ENCODE measurements at places on chromosomes 13 and 19.

DNA sequence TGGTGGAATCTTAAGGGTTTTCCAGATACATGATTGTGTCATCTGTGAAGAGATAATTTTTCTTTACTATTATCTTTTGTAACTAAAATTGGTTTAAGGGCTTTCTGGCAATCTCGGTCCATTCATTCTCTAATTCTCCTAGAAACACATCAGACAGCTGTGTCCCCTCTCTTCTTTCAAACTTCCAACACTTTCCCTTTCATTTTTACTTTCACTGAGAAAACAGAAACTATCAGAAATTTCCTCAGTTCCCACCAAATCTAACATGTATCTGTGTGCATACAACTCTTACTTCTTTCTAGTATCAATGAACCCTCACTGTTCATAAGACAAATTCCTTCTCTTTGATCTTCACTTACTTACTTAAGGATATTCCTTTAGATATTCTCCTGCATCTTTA lies 40.2 kb downstream of the KCNRG start:
- no peak for DNase-seq

DNA sequence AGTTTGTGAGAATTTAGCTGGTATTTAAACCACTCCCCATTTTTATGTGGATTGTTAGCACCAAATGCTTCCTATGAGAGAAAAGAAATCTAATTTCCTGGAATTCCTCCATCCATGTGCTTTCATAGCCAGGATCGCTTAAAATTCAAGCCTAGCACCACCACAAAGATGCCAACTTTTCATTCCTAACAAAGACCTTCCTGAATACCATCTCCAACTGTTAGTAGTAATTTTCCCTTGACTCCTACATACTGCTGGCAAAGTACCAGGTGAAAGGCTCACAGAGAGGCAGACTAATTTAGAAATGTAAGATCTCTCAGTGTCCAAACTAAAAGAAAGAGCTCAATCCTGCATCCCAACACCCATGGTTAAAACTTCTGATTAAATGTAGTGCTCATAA lies 386.3 kb downstream of the KCTD12 start:
- DNase-seq: no peak

- DNase-seq: no peak
These were observed 4.1 kb downstream of the UBXN6 start for GRCh38 chr19:4453232-4454179.

DNA sequence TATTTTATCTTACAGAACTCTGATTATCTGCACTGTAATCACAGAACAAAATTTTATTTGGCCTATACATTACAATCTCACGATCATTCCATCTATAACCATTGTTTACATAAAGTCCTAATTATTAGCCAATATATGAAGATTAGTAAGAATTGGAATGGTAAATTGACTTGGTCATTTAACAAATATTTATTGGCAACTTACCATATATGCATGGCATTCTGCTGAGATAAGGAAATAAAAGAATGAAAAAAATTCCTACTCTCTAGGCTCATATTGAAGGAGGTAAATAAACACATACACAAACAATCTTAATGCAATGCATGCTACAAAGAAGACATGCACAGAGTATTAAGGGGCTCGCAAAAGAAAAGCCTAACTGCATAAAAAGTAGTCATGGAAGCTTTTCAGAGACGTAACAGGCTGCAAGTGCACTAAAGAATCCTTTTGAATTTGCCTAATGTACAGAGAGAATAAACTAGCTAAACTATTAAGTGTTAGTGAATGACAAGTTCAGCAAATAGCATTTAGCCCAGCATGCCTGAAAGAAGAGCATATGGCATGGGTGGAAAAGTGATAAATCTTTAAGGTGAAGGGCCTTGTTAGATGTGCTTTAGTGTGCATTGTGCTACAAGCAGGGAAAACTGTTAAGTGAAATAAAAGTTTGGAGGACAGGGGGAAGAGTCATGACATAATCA lies 1131.1 kb downstream of the PCDH9 start:
- DNase-seq: no peak

DNA sequence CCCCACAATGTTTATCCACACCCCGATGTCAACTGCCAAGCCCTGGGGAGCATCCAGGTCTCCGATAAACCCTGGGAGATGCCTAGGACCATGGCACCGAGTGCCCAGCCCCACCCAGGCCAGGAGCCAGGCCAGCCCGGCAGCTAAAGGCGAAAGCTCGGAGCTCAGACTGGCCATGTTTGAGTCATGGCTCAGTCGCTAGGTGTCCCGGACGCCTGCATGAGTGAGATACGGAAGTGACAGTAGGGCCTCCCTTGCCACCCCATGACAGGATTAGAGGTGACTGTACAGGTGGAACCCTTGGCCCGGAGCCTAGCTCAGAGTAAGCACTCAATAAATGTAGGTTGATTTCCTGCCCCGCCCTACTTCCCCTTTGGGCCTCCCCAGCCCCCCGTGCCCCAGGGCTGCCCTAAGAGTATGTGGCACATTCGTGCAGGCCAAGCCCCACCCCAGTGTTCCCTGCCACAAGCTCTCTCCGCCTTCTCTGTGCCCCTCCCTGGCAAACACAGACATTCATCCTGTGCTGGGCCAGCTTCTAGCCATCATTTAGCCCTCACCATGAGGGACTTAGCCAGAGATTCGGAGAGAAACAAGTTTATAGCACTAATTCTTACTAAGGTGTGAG lies 5.8 kb upstream of the TPM4 start:
- DNase-seq: no peak

DNA sequence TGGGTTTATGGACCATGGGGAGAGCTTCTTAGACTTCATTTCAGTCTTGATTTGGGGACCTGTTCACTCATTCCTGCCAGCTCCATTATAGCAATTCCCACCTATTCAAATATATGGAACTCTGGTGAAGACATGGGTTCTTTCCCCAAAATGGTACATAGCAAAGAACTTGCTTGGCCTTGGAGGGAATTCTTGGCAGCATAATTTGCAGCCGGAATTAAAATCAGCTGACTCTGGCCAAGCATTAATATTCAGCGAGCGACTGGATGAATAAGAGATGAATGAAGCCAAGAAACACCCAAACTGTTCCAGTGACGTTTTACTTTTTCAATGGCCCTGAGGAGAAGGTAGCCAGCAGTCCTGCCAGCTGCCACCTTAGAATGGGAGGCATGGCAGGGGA lies 88.4 kb upstream of the SOX1 start:
- no peak for DNase-seq

DNA sequence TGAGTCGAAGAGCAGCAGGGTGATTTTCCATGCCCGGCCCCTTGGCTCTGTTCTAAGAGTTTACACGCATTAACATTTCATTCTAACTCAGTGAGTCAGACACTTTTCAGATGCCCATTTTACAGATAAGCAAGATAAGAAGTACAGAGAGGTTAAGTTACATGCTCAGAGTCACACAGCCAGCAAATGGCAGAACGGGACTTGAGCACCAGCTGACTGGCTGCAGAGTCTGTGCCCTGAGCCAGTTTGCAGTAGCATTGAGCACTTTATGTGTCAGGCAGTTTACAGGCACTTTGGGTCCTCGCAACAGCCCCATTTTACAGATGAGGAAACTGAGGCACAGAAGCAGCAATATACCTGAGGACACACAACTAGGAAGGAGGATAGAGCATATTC lies 19.0 kb downstream of the CCDC8 start:
- DNase-seq: no peak

DNA sequence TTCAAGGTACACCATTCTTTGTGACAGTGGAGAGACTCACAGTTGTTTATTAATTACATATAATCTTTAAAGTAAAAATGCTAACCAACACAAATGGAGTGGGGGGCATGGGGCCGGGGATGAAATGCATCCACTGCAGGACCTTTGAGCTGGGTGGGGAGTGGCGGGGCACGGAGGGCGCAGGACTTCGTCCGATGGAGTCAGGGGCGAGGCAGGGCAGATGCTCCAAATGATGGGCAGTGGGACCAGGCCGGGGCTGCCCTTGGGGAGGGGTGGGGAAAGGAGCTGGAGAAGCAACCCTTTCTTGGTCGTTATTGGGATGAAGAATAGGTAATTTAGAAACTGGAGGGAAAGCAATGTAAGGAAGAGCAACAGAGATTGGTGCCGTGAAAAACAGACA lies 220.0 kb downstream of the TEX29 start:
- DNase-seq: no peak

- no peak for DNase-seq
These were observed 3.0 kb downstream of the PRKCG start for GRCh38 chr19:53885036-53885435.

DNA sequence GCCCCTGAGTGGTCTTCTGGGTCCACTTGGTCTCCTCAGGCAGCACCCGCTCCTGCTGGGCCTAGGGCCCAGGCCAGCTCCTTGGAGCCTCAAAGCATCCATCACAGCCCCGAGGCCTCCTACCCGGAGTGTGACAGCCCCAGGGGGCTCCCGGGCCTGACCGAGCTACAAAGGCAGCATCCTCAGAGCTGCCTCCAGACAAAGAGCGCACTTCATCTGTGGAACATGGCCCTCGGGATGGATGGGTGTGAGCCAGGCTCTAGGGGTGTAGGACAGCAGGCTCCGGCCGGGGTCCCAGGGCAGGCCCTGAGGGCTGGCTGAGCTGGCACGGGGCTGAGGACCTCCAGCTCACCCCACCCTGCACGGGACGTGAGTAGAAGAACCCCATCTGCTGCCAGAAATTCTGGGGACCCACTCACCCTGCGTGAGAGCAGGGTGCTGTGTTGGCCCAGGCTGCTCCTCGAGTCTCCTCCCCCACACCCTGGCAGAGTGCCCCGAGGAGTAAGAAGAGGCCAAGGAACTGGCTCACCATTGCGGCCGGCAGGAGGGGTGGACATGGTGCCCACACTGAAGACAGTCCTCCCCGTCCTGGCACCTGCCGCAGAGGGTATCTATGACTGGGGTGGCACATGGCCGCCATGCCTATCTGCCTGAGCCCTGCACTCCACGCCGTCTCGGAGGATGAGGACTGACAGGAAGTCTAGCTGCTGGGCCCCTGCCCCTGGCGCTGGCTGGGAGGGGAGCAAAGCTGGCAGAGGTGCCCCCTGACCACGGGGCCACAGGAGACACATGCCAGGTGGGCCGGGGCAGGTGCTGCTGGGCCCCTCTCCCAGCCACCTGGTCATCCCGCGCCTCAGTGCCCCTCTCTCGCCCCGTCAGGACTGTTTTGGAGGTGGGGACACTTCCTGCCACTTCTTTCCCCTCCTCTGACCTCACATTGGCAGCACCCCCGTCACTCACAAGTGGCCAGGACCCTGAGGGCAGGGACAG lies 22.3 kb downstream of the CEBPG start:
- no peak for DNase-seq

DNA sequence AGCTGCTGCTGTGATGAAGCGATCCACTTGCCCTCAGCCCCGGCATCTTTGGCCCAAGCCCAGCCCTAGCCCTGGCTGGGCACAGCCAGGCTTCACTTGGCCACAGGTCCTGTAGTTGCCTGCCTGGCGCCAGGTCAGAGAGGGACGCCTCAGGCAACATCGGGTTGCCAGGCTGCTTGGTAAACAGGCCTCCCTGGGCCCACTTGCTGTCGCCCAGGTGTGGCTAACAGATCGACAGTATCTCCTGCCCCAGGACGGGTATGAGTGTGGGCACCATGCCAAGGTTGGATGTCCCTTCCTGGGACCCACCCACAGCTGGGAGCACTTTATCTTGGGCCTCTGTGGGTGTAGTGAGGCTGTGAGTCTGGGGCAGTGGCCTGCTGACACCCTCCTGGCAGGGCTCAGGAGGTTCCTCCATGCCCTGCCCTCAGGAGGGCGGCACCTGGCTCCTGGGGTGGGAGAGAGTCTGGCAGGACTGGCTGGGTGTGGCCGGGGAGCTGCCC lies 27.8 kb downstream of the CARM1 start:
- DNase-seq: no peak

DNA sequence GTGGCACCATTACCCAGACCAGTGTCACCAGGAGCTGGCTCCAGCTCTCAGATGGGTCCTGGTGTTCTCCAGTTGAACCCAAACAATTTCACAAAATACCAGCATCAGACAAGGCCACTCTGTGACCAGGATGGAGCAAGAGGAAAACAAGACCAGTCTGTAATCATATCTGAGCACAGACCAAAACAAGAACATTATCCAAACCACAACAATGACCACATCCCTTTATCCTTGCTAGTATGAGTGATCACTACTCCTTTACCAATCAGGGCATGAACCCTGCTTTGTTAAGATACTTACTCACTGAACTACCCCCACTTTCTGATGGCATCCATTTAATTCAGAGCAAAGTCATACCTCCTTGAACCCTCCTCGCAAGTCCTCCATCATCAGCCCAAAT lies 145.9 kb downstream of the NUFIP1 start:
- no peak for DNase-seq

DNA sequence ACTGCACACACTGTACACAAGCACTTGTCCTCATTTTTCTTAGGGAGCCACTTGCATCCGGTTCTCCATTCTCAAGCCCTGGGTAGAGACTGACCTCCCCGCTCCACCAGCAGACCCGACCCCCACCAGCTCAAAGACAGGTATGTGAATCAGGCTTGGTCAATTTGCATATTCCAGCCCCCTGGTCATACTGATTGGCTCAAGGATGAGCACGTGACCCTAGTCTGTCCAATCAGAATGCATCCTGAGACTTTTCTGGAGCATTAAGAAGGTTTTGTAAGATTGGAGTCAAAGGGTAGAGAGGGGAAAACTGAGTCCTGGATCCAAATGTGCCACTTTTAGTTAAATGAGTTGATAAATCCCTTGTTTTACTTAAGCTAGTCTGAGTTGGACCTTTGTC lies 34.1 kb downstream of the NOTCH3 start:
- no peak for DNase-seq

DNA sequence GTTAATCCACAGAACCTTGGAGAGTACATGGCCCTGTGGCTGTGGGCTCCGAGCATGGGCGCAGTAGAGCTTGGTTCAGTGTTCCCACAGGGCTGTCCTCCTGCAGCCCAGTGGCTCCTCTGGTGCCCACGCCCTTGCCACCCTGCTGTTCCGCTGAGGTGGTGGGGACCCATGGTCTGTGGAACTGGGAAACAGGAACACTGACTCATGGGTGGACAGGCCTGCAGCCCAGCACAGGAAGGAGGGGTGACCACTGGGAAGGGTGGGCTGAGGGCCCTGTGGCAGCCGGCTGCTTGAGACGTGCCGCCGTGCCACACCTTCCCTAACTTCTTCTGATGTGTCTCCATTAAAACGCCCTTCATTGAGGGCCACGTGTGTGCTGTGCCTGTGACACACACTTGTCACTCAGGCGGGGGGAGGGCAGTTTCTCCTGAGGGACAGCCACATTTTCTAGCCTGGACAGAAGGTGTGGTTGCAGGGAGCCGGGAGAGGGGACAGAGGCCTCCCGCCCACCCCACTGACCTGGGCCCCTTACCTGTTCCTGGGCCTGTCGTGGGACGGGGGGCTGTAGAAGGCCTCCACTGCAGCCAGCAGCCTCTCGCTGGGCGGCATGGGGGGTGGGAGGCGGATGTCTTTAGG lies 21.1 kb downstream of the CHERP start:
- DNase-seq: no peak

DNA sequence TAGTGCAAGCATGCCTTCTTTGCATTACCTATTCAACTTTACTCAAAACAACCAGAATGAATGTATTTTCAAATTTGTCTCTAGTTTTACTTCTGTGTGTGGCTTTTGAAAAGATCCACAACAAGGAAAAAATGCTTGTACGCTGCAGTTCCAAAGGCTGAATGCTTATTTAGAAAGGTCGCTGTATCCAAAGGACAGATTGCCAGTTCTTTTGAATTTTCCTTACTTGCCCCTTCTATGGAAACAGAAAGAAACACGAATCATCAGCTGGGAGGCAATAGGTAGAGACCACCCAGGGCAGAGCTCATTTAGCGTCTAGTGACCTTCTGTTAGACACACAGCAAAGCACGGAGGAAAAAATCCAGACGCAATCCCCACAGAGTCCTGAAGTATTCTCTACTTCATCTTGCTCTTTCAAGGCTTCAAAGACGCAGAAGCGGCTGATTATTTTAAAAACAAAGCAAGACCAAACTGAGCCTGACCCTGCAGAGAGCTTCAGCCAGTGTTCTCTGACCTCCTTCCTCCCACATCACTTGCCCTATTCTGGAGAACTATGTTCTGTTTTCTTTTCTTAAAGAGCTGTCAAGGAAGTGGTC lies 674.6 kb upstream of the SGCG start:
- no peak for DNase-seq
